ENCODE measurements at places on chromosomes 1 and 21. TPM values are rescaled to one million over a fixed set of nuclear protein-coding genes. Genes with fewer than 3 reads are reported as not detected.

DNA sequence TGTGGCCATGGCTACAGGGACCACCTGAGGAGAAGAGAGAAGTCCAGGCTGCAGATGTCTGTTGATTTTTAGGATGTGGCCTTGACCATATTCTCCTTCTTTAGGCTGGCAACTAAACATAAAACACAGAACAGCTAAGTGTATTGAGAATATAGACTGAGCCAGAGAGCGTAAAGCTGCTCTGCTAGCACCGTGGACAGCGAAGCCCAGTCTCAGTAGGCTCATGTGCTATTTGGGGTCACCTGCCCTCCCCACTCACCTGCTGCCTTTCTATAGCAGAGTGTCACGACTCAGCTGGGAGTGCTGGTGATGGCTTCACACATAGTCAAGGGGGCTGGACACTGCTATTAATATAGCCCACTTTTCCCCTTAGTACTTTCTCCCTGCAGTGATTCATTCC lies 278.5 kb downstream of the KCNH1 start:
- no peak for DNase-seq

DNA sequence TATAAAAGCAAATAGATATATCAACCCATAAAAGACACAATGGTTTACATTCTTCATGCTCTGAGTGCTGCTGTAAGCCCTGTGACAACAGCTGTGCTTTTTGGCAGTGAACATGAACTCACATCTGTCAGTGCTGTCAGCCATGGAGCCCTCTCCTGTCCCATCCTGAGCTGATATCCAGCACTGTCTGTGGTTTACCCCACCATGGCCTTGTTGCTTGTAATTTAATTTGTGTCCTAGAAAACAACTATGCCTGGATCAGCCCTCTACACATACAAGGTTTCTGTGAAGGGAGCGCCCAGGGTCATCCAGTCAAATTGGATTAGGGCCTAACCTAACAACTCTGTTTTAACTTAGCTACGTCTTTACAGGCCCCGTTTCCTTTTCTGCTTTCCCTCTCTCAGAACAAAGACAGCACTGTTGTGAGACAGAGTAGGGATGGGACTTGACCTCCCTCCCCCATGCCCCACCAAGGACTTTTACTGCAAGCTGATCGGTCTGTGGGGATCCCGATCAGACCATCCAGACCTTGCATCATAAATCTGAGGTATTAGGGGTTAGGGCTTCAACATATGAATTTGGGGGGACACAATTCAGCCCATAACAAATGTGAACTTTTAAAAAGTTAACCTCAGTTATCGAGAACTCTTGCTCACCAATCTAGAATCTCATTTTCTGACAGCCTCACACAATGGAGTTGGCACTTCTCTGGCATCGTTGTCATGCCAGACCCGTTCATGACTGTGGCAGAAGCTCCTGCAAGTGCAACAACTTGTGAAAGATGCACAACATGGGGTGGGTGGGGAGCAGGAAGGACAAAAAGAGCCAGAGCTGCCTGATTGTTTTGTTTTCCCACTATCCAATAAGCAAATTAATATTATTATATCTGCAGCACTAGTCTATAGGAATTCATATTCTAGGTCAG lies 16.4 kb upstream of the SLC44A3 start:
- DNase-seq = no peak

GRCh38 chr1:76291737-76292136 lies 217.2 kb downstream of the ST6GALNAC3 start:
- DNase-seq = no peak

GRCh38 chr1:61183471-61184039 lies 101.2 kb downstream of the NFIA start:
- no peak for DNase-seq

DNA sequence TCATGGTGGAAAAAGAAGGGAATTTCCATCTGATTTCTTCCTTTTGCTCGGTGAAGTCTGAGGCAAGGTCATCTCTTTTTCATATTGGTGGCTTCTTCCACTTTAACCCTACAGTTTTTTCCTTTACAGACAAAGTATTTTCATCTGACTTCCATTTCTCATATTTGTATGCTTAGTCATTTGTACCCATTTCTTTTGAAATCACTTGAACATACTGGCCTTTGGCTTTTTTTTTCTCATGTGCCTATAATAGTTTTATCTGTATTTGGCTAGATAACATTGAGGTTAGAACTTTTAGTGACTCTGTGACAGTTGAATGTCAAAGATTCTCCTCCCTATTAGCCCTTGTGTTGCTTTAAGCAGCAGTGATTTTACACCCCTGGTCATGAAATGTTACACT lies 27.7 kb downstream of the IL12RB2 start:
- no peak for DNase-seq

DNA sequence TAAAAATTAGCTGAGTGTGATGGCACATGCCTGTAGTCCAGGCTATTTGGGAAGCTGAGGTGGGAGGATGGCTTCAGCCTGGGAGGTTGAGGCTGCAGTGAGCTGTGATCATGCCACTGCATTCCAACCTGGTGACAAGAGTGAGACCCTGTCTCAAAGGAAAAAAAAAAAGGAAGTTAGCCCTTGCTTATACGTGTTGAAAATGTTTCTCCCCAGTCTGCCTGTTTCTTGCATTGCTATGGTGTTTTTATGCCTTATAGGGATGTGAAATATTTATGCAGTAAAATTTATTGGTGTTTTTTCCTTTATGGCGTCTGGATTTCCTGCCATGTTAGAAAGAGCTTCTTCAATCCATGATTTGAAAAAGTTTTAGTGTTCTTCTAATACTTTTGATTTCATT lies 3.6 kb upstream of the RERE start:
- DNase-seq = no peak

DNA sequence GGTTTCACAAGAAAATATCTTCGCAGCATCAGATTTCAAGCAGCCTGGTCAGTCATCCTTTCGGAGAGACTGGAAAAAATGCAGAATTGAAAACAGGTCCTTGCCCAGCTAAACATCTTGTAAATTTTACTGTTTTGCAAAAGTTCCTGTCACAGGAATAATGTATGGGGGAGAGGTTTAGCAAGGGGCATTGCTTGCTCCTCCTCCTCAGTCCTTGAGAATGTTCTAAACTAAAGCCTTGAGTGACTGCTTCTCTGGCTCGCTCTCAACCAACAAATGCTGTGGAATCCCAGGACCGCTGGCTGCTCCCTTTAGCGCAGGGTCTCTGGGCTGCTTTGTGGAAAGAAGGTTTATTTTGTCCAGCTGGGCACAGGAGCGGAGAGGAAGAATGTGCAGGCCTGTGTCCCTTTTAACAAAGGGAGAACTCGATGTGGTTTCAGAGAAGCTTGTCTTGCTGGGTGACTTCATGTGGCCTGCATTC lies 33.6 kb upstream of the FHAD1 start:
- DNase-seq = peak; percentile 39

GRCh38 chr1:83017276-83017675 lies 981.7 kb downstream of the TTLL7 start:
- no peak for DNase-seq

DNA sequence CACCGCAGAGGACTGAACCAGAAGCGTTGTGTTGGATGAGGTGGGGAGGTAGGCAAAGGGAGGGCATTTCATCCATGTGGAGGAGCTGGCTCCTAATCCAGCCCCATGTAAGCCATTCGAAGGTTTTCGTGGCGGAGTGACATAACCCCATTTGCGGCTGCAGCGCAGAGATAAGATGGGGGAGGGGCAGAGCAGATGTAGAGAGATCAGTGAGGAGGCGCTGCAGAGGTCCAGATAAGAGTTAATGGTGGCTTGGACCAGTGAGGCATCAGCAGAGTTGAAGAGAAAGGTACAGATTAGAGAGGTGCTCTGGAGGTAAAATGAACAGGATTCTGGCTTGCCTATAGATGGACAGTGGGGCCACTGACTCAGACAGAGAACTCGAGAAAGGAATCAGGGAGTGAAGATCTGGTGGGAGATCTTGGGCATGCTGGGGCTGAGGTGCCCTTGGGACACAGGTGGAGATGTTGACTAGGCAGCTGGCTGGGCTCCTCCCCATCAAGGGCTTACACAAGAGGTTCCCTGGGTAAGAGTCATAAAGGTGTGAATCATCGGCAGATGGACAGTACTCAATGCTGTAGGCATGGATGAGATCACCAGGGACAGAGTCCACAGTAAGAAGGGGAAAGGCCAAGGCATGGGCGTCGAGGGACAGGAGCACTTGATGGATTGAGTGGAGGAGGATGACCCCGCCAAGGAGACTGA lies 7.8 kb upstream of the PTPRF start:
- no peak for DNase-seq

GRCh38 chr1:1254667-1254998 lies 8.1 kb upstream of the C1QTNF12 start:
- no peak for DNase-seq

DNA sequence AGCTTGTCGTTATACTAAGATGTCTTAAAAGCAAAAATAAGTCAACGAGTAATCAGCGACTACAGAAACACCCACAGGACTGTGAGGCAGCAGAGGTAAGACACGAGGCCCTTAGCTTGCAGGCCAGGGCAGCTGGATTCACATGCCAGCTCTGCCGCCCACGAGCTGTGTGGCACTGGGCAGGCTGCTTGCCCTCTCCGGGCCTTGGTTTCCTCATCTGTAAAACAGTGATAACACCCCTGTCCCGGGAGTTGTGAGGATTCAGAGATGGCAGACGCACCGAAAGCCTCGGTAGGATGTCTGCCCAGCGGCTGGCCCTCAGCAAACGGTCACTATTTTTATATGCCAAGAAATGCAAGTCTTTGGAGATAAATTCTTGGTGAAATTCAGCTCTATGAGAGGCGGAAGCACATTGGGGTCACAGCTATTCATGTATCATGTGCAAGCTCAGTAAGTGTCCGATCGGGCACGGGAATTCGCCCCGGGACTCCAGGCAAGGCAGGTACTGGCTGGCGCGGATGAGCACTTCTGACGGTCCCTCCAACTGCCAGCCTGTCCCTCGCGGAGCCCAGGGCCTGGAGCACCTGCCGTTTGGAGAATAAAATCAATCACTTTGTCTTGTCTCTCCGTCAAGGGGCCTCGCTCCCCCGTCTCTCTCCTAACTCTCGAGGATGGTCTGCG lies 1.1 kb downstream of the C2CD2 start:
- DNase-seq = no peak

DNA sequence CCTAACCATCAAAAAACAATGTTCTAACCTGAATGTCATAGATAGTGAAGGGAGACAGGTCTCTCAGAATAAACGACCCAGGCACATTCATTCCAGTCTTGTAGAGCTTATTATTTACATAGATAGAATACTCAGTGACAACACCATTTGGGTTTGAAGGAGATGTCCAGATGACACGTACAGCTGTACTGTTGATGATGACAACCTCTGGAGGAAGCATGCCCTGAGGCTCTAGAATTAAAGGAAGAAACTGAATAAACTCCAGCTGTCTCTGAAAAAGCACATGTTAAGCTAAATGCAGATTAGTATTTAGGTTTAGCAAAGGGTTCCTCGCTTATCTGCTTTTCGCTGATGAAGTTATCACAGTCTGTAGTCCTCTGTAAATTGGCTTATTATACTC lies 277.2 kb downstream of the KCTD3 start:
- DNase-seq = no peak

GRCh38 chr1:7644961-7645750 lies 125.9 kb upstream of the VAMP3 start:
- DNase-seq = no peak

GRCh38 chr1:61157468-61157987 lies 75.2 kb downstream of the NFIA start:
- no peak for DNase-seq

DNA sequence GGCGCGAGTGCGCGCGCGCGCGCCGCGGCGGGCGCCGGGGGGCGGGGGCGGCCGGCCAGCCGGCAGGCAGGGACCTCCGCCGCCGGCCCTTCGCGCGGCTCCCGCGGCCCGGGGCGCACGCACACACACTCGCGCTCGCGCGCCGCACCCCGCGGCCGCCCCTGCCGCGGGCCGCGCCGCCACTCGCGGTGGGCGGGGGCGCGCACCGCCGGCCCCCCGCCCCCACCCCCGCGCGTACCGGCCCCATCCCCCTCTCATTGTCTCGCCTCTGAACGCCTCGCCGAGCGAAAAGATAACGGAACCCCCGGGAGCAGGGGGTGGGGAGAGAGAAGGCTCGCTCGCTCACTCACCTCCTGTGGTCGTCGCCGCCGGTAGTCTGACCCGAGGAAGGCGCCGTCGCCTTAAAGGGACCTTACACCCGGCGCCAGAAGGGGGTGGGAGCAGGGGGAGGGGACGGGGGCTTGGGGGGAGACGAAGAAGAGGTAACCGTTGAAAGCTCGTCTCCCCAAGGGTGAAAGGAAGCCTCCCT lies 428 bp downstream of the POGZ start:
- DNase-seq = peak; percentile 91

- DNase-seq = no peak
Observed at GRCh38 chr1:17957588-17958267, 149.9 kb upstream of the IGSF21 start.

DNA sequence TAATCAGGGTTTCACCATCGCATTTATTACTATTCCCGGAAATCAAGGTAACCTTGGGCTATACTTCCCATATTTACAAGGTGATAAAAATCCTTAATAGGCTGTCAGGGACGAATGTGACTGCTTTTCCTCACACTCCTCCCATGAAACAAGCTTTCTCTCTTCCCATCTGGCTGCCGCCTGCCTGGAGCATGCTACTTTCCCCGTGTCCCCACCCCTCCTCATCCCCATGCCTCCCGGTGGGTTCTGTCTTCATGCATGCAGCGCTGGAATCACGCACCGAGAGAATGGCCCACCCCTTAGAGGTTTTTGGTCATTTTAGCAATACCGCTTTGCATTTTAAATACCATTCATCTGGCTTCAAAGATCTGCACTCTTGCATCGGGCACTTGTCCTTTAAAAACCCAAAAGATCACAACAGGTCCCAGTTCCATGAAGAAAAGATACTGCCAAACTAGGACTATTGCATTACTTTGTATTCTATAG lies 339.1 kb downstream of the NTNG1 start:
- no peak for DNase-seq

The ITSN1 gene
- 268 TPM for total RNA-seq

The OR2L2 gene
- 0.10 TPM for total RNA-seq

The CR1 gene
- 31.2 TPM for total RNA-seq

The RGSL1 gene
- total RNA-seq = not detected

The KRTAP7-1 gene
- total RNA-seq = not detected

The MCOLN2 gene
- total RNA-seq = 0.29 TPM

The CD5L gene
- total RNA-seq = not detected

The ILDR2 gene
- 0.29 TPM for total RNA-seq

The FMOD gene
- 95.2 TPM for total RNA-seq

The NID1 gene
- total RNA-seq = 238 TPM

The LHX8 gene
- not detected for total RNA-seq

The SLC44A5 gene
- 0.10 TPM for total RNA-seq

The CR1L gene
- 0.71 TPM for total RNA-seq

The SDC3 gene
- 53.4 TPM for total RNA-seq

The MAP10 gene
- total RNA-seq = 1.1 TPM
